ENCODE measurements at places on chromosomes 7 and 10.

GRCh38 chr7:133948588-133948987 lies 178.6 kb upstream of the LRGUK start:
- no peak for DNase-seq

DNA sequence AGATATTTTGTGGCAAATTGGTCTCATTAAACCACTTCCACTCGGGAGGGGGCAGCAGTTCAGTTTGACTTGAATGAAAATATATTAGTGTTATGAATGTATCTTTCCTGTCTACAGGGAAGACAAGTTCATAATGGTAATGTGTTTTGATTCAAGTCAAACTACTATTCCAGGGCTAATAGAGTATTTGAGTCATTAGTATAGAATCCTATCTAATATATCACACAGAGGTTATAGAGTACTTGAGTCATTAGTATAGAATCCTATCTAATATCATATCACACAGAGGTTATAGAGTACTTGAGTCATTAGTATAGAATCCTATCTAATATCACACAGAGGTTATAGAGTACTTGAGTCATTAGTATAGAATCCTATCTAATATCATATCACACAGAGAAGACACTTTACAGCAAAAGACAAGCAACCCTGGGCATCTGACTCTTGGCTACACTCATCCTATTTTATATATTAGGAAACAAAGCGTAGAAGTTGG lies 199.7 kb upstream of the MAGI2 start:
- DNase-seq, result no peak

DNA sequence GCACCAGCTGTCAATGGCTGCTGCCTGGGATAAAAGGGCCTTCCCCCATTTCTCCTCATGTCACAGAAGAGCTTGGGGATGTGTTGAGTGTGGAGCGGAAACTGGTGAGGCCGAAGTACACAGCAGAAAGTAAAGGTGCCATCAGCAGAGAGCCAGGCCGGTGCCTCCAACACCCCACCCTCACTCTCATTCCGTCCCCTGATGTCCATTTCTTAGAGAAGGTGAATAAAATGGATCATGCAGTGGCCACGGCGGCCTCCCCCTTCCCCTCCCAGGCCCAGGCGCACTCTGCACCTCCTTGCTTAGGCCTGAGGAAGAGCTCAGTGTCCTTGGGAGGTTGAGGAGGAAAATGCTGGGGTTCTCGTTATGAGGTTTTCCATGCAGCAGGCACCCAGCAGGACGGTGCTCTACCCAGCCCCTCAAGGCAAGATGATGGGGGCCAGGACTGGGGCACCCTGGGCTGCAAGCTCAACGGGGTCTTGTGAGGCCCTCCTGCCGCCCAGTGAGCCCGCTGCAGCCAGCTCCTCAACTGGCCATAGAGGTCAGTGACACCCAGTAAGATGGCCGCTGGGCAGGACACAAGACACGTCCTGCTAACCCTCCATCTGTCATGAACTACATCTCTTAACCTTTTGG lies 163.9 kb downstream of the ADARB2 start:
- no peak for DNase-seq

DNA sequence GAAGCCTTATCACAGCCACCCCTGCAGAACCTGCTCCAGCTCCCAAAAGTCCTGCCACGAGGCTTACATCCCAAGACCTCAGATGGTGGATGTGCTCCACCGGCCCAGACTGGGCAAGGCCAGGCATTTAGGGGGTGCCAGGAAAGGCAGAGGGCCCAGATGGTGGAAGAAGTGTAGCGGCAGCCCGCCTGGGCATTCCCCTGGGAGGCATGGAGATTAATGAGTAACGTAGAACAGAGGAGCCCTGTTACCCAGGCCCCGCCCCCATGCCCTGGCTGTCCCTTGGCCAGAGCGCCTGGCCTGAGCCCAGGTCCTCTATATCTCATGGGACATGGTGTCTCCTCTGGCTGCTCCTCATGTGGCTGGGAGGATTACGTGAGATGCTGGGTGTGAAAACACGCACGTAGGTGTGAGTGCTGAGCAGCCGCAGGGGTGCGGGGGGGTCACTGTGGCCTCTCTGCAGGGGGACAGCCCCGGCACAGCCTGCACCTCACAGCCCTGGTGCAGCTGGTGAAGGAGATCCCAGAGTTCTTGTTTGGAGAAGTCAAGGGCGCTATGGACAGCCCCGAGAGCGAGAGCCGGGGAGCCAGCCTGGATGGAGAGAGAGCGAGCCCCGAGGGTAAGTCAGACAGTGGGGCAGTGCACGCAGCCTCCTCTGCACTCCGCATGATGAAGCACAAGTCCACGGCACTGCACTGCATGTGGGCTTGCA lies 52.9 kb downstream of the ZNF467 start:
- DNase-seq, result no peak

GRCh38 chr7:127417346-127417745 lies 24.8 kb upstream of the ZNF800 start:
- no peak for DNase-seq
